ENCODE measurements at places on chromosomes 7 and 10. TPM values are rescaled to one million over a fixed set of nuclear protein-coding genes. Genes with fewer than 3 reads are reported as not detected.

DNA sequence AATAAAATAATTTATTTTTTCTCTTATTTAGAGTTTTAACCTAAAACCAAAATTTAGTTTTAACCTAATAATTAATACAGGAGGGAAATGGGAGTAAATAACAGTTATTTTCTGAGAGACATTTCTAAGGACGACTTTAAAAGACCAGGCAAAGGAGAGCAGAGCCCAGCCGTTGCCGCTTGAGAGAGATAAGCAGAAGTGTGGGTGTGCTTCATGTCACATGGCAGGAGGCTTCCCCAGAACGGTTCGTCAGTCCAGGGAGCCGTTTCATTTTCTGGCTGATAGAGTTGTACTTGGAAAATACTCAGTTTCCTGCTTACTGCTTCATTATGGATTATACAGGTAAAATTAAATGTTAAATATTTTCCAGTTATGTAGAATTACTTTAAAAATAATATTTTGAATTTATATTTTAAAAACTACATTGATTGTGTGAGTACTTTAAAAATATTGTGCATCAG lies 61.4 kb downstream of the ST7 start:
- no peak for DNase-seq

The CDK13 gene
- 34.9 TPM for total RNA-seq

The HOGA1 gene
- total RNA-seq: 0.15 TPM

GRCh38 chr7:47816647-47817046 lies 131.6 kb downstream of the PKD1L1 start:
- peak; percentile 63 for DNase-seq

The TUBAL3 gene
- total RNA-seq: not detected

DNA sequence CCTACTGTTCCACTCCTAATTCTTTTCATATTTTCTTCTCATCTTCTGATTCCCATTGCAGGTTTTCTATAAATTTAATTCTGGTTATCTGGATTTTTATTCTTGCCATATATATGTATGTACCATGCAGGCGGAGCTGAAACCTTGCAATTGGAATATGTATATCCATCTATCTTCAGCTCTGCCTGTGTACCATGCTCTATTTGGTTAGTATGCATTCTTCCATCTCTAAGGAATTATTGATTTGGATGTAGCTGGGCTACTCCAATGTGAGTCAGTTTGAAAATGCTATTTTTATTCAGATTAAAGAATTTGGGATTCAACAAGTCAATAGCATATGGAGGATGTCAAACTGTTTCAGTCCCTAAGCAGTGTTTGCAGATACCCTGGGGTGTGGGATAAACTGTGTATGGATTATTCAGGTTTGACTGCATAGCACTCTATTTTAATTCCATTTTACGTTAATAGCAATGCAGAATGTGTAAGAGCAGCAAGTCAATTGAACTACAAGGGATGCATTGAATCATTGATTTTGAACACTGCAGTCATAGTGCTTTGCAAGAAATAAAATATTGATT lies 528.1 kb upstream of the FZD8 start:
- DNase-seq: no peak

The GOT1 gene
- total RNA-seq: 27.4 TPM

GRCh38 chr7:14016950-14017349 lies 27.5 kb upstream of the ETV1 start:
- DNase-seq: no peak

The SLF2 gene
- 19.5 TPM for total RNA-seq

DNA sequence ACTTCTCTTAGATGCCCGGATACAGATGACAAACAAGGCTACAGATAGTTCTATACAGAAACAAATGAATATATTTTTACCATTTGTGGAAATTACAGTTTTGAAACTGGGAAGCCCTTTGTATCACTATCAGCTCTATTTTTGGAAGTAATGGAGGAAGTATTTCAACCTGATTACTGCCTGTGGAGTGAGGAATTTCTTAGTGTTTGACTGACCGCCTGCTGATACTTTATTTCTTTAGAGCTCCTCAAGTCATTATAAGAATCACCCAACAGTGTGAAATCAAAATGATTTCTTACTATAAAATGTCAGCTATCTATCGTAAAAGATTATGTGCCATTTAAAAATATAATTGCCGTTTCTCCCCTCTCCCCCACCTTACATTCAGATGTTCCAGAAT lies 290.9 kb downstream of the SDK1 start:
- DNase-seq: no peak

DNA sequence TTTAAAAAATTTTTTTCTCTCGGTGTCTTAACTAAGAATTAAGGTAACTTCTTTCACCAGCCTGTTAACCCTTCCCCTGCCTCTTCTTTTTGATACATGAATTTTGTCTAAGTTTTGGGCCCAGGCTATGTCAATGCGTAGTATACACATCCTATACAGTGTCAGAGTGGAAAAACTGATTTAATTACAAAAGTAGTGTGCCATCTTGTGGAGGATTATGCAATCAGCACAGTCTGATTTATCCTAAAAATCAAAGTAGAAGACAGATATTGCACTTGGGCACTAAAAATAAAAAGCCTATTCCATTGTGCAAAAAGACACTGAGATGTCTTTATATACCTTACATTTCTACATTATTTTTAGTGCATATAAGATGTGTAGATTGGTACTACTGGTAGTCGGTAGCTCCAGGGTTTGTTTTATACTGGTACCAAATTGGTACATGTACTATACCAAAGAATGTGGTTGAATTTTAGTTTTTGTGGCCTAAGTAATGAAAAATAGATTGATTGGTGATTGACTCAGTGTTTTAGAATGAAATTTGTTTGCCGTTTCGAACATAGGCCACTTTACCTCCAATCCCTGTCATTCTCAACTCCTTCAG lies 96.6 kb downstream of the MKLN1 start:
- DNase-seq: peak; percentile 57

DNA sequence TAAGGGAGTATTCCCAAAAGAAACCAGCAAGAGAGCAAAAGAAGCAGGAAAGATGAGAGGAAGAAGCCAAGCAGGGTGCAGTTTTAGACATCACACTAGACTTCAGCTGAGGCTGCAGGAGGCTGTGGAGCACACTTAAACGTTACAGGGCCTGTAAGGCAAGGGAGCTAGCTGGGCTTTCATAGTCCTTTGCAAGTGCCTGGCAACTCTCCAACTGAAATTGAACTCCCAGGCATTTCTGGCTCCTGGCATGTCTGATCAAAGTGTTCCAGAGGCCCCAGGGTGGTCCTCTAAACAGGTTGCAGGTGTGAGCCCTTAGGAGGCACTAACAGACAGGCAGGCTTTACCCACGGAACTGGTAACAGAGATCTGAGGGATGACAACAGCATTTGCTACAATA lies 750.2 kb downstream of the XPNPEP1 start:
- no peak for DNase-seq

GRCh38 chr10:77237120-77237519 lies 400.5 kb downstream of the KCNMA1 start:
- DNase-seq: no peak

- DNase-seq: peak; percentile 80
These were observed 4.5 kb downstream of the KAZALD1 start for GRCh38 chr10:101066146-101066895.

DNA sequence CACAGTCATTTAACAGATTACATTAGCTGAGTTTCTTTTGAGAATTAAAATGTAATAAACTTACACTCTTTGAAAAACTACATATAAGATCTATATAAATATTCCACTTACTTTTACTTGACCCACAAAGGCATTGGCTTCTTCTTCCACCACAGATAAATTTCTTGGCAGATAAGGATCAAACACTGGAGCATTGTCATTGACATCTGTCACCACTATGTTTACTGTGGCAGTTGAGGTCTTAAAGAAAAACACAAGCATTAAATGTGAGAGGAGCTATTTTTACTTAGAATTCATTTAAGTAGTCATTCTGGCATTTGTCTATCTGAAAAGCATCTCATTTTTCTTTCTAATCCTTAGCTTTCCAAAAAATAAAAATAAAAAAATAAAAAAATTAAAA lies 734.4 kb downstream of the PCDH15 start:
- DNase-seq: no peak

- peak; percentile 33 for DNase-seq
These were observed 24.0 kb upstream of the KMT2C start for GRCh38 chr7:152459724-152460251.

- no peak for DNase-seq
These were observed 51.3 kb upstream of the KCND2 start for GRCh38 chr7:120221666-120222065.

DNA sequence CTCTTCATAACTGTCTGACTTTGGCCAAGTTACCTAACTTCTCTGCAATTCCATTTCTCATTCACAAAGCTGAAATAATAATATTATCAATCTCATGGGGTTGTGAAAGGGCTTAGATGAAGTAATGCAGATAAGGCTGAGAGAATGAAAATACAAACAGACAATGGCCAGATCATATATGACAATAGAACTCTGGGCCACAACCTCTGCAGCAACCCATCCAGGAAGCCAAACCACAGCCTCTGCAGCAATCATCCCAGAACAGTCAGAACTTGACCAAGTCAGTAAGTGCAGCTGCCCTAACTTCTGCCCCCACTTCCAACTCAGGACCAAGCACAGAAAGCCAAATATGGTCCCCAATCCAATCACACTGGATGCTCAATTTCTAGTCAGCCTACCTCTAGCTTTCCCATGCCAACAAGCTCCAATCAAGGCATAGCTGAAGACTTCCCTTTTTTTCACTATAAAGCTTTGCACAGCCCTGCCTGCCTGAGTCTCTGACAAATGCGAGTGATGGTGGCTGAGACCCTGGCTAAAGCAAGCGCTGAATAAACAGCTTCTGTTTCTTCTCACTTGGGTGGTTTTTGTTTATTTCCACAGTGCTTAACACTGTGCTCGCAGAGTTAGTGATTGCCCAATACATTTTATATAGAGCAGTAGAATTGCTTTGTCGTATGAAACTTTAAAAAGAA lies 34.8 kb upstream of the TNPO3 start:
- DNase-seq: no peak

DNA sequence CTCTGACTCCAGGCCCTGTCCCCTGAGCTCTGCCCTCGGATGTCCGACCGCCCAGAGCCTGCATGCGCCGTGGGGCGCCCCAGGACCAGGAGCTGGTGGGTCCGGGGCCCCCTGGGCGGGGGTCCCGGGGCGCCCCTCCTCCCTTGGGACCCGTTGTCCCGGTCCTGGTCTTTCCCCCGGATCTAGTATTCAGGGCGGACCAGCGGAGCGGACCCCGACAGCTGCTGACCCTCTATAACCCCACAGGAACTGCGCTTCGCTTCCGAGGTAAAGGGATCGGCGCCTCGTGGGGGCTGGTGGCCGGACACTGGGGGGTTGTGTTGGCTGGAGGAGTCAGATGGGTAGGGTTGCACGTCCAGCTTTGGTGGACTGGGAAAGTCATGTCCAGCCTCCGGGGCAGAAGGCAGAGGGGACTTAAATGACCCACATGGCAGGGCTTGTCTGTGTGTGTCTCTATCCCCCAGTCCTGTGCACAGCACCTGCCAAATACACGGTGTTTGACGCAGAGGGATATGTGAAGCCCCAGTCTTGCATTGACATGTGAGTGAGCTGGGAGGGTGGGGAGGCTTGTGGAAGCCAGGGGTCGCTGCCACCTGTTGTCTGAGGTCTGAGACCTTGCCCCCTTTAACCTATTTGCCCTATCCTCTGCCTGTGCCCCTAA lies 520 bp downstream of the MOSPD3 start:
- DNase-seq: peak; percentile 11

DNA sequence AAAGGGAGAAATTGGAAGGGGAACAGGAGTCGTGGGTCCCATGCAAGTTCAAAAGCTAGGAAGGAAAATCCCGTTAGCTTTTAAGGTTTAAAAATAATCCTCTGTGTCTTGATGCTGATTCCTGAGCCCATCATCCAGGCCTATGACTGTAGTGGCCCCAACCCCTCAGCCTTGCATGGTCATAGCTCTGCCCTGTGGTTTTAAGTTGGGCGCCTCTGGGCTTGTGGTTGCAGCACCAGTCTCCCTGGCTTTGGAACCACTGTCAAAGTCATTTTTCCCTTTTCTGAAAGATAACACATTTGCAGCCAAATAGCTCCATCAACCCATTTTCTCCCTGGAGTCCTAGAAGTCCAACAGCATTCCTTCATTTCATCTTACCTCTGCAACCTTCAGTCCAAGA lies 13.6 kb downstream of the TMEM236 start:
- no peak for DNase-seq

GRCh38 chr10:78199759-78200158 lies 166.1 kb downstream of the RPS24 start:
- no peak for DNase-seq

GRCh38 chr7:84971360-84971759 lies 215.5 kb downstream of the SEMA3D start:
- no peak for DNase-seq

GRCh38 chr7:155297517-155298287 lies at the start of gene INSIG1:
INSIG1 (plus strand) TSS chr7:155297878; CDS start chr7:155298286, 408 bp downstream.
- DNase-seq: peak; percentile 94

DNA sequence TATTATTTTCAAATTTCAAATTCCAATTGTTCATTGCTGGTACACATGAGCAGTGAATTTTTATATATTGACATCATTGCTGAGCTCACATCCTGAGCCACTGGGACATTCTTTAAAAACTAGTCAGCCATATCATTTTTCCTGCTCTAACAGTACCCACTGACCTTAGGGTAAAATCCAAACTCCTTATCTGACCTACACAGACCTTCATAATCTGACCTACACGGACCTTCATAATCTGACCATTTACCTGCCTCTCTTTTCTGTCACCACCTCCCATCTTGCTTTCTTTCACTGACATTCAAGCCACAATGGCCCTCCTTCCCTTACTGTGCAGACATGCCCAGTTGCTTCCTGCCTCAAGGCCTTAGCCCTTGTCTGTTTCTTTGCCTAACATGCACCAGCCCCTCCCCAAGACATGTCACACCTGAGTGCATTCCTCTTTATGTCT lies 16.1 kb upstream of the CUZD1 start:
- peak; percentile 62 for DNase-seq
